Stimulated activated CD4-positive, alpha-beta T cell treated with anti-CD3 and anti-CD28 coated beads, Interleukin-1b, Interleukin-23, amount 100 ng/mL, for 4 hours (primary cell): ENCODE measurements at places on chromosomes 2 and 18.

DNA sequence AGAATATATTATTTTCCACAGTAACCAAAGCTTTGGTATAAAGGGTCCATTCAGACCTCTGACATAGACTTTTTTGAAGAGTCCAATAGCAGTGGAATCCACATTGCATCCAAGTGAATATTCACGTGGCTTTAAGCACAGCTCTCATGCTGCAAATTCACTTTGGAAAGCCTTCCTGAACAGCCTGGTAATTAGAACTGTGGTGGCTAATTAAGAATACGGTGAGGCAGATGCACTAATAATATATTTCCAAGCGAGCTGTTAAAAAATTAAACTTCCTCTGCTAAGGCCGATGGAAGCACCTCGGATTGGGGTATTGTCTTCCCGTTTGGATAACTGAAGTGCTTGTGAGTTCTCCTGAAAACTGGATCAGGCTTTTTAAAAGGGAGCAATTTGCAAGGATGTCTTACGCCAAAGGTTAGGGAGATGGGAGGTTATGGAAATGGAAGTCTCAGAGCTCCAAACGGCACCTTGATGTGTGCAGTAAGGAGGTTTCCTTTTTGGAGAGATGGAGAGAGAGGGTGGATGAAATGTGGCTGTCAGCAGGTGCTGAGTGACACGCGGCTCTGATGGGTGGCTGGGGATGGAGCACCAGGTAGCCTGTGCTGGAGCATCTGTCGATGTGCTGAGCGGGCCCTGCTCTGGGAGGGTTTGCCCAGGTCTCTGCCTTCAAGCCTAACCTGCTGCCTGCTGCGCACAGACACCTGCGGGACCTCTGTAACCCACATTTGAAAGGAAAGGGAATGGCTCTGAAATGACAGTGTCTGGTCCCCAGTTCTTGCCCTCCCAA lies 37.5 kb downstream of the CABLES1 start:
- no peak for DNase-seq

GRCh38 chr2:69012310-69013141 lies 453 bp upstream of the ANTXR1 start:
- peak; percentile 22 for DNase-seq

- no peak for DNase-seq
Observed at GRCh38 chr2:157789933-157790511, 86.1 kb downstream of the ACVR1 start.

DNA sequence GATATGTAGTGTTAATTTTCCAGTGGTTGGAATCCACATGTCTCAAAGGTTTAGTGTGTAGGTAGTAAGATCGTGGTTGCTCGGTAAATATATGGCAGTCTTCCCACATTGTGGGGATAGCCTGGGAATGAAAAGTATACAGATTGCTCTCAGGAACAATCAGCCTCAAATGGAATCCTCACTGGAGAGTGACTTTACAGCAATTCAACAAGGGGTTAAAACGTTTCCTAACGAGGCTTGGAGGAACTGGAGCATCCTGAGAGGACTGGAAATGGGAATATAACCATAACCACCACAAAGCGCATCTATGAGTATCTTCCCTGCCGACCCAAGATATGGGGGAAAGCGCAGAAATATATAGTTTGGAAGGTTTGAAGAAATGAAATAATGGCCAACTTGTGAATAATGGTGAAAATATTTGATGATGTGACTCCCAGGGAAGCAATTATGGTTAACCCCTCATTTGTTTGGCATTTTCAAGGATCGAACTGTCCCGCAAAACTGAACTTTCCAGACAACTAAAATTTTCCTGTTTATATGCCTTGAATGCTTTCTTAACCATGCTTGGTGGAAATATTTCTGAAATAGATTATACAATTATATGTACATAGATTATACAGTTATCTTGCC lies 100.7 kb upstream of the FOSL2 start:
- no peak for DNase-seq

- no peak for DNase-seq
Observed at GRCh38 chr2:96106991-96107707, 9.2 kb downstream of the ADRA2B start.

- no peak for DNase-seq
Observed at GRCh38 chr18:11108947-11109346, 40.4 kb downstream of the PIEZO2 start.

DNA sequence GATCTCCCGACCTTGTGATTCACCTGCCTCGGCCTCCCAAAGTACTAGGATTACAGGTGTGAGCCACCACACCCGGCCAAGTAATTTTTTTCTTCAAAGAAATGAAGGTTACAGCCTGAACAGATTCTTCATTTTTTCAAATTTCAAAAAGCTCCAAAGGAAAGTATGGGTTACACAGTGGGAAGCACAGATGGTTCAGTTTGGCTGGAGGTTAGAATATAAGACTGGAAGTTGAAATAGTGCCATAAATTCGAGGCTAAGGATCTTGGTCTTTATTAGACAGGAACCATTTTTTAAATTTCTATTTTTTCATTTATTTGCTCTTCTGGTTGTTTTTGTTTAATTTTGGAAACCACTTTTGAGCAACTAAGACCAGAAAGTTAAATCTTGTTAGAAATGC lies 120.0 kb downstream of the STK39 start:
- no peak for DNase-seq

GRCh38 chr2:31256611-31257382 lies 22.8 kb downstream of the EHD3 start:
- no peak for DNase-seq

- no peak for DNase-seq
Observed at GRCh38 chr2:136215908-136216472, 98.0 kb upstream of the CXCR4 start.

DNA sequence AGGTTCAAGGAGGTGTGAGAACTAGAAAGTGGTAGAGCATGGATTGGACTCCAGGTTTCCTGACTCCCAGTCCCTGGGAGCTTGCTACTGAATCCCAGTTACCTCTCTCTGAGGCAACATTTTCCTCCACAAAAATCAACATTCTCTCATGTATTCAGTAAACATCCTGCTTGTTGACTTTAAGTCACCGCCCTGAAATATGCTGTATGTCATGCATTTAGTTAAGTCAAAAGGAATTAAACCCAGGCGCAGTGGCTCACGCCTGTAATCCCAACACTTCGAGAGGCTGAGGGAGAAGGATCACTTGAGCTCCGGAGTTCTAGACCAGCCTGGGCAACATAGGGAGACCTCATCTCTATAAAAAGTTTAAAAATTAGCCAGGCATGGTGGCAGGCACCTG lies 3.8 kb downstream of the MATN3 start:
- DNase-seq, result no peak

DNA sequence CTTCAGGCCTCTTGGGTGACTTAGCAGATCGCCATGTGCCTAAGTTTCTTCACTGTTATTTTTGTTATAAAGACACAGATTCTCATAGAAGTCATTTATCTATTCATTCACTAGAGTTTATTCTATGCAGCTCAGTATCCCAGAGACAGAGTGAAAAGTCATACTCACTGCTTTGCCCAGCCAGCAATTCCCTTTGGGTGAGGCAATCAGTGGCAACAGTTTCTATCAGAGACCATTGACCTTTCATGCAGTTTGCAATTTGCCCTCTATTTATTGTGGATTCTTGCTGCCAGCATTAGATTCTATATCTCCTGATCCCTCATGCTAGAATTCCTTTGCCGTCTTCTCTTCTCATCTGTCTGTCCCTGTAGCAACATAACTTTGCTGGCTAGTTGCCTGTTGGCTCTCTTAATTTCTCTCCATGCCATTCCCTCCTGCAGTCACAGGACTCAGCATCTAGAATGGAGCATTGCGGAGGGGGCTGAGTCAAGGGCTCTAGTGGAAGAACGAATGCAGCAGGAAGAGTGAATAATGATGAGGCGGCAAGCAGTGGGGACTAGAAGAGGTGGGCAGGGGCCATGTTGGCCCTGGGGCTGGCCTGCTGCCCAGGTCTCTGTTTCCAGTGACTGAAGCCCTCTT lies 12.2 kb downstream of the SLC9A4 start:
- DNase-seq, result no peak

DNA sequence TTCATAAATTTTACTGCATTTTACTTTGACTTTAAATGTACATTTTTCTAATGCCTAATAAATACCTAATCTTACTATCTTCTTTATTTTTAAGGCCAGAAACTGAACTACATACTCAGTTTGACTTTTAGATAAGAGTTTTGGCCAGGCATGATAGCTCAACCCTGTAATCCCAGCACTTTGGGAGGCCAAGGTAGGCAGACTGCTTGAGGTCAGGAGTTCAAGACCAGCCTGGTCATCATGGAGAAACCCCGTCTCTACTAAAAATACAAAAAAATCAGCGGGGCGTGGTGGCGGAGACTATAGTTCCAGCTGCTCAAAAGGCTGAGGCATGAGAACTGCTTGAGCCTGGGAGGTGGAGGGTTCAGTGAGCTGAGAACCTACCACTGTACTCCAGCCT lies 9.1 kb downstream of the ATF2 start:
- no peak for DNase-seq

DNA sequence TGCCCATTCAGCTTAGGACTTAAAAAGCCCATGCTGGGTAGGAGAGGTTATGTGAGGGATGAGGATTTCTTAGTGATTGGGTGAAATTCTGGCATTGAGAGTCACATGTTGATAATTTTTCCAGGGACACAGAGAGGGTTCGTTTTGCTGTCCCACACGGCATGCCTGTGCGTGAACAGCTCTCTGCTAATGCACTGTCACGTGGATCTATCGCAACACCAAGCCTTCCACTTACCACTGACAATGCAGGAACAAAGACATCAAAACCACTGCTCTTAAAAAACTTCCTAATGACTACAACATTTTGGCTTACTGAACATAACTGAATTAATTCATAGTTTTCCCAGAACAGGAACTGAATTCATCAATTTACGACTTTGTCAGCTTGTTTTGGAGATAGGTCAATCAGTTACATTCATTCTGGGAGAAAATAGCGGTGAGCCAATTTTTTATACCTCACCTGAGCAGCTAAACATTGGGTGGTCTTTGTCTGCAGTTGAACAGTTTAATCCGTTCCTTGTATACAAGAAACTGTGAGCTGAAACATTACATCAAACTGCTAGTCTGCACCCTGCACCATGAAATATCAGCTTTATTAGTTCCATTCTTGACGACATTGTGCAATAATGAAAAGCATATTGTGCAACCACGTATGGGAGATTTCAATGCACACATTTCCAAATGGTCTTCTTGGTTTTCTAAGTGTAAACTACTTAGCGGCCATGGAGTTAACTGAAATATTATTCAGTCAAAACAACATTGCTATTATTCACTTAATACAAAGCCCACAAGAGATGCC lies 127.1 kb downstream of the LPIN1 start:
- DNase-seq, result no peak

DNA sequence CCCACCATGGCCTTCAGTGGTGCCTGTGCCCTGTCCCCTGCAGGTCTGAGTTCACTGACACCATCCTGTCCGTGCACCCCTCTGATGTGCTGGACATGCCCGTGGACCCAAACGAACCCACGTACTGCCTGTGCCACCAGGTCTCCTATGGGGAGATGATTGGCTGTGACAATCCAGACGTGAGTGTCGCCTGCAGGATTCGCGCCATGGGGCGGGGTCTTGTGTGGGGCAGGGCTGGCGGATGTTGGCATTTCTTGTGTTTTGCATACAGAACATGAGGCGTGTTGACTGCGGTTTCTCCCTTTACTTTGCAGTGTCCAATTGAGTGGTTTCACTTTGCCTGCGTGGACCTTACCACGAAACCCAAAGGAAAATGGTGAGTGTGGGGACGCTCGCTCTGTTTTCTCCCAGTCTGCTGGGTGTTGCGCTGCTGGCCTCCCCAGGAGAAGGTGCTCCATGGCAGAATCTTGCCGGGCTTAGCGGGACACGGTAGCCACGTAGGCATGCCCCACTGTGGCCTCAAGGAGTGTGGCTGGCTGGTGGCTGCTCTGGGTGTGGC lies 11.5 kb upstream of the D2HGDH start:
- no peak for DNase-seq

- no peak for DNase-seq
Observed at GRCh38 chr2:60794271-60794863, 38.3 kb downstream of the PAPOLG start.

GRCh38 chr2:132849118-132849517 lies 179.1 kb upstream of the LYPD1 start:
- no peak for DNase-seq

DNA sequence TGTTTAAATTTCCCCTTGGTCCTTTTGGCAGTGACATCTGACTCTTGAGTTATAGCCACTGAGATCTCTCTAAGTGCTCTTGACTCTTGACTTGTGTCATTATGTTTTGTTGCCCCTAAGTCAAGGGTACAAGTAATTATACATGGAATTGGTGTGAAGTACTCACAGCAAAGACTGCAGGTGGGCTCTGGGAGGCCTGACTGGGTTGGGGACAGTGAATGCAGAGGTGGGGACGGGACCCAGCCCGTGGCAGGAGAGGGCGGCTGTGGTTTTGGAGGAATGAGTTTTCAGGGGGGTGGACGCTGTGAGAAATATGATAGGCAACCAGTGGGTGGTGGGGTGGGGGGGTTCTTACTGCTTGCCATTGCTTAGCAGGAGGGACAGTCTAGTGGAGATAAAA lies 97.8 kb downstream of the NCK2 start:
- no peak for DNase-seq

DNA sequence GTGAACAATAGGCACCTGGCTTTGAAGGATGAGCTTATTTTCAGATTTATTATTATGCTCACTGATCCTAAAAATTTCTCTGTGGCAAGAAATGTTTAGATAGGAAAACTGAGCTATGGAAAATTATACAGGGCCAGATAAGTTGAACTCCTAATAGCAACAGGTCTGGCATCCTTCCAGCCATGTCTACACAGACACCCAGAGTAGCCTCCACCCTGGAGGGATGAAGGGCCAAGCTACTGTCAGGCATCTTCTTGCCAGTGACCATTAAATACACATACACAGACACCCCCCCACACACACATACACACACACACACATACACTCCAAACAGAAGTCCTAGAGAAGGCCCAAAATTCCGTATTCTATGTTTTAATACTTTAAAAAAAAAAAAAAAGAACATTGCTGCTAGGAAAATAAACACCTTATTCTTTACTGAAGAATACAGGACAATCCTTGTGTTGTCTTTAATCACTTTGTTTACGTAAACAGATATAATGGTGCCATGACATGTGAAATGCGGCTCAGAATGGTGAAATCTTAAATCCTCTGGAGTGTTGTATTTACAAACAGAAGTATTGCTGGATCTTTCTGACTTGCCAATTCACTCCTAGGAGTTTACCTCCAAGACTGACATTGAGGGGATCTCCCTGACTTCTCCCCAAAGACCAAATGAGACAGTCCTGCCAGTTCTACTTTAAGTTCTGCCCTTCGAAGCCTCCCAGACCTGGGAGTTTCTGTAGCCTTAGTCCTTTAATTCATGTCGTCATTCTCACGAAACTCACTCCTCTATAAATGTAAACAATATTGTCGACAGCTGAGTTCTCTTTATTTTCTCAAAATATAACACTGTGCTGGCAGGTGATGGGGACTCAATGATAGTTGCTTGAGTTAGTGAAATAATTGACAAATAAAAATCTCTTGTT lies 163.1 kb downstream of the ANTXR1 start:
- DNase-seq, result no peak

DNA sequence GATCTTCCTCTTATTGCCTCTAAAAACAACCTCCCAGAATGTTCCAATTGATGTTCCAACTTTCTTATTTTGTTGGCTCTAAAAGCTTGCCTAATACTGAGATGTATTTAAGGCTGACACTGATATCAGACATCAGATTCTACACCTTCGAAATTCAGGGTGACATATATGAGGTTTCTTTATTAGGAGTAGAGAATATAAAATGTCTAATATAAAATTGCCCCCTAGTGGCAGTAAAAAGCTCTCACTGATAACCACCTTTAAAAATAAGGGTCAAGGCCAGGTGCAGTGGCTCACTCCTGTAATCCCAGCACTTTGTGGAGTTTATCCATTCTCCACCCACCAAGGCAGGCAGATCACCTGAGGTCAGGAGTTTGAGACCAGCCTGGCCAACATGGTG lies 789.7 kb upstream of the SLC39A10 start:
- DNase-seq, result no peak
